ENCODE measurements at places on chromosomes 1 and 21. TPM values are rescaled to one million over a fixed set of nuclear protein-coding genes. Genes with fewer than 3 reads are reported as not detected.

The EVA1C gene
- 24.2 TPM for total RNA-seq

The CLIC4 gene
- 339 TPM for total RNA-seq

The DCST1 gene
- not detected for total RNA-seq

The HES4 gene
- total RNA-seq: 109 TPM

The APOBEC4 gene
- total RNA-seq: not detected

Data from epithelial cell of umbilical artery (primary cell).